Stimulated activated CD8-positive, alpha-beta memory T cell treated with anti-CD3 and anti-CD28 coated beads, Interleukin-15, amount 100 ng/mL, for 1 hour (primary cell): ENCODE measurements at places on chromosomes 1 and 21.
A peak's percentile ranks its signal among the peaks of the same experiment; 100 is the strongest.

GRCh38 chr1:233586301-233586700 is 27.6 kb upstream of the KCNK1 start:
- no peak for DNase-seq

DNA sequence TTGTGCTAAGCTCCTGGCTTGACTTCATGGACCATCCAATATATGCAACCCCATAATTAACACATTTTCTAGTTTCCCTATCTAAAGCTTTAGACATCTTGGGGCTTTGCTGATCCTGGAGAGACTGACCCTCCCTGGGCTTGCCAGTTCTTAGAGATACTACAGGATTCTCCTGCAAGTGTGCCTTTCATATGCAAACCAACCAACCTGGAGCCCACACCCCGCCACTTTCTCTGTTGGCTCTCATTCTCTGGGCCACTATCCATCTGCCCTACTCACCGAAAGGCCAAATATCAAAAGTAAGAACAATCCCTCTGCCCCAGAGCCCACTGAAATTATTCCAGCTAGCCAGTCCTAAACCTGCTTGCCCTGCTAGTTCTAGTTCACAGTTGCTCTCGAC is 2.2 kb upstream of the GBP6 start:
- DNase-seq, result no peak

DNA sequence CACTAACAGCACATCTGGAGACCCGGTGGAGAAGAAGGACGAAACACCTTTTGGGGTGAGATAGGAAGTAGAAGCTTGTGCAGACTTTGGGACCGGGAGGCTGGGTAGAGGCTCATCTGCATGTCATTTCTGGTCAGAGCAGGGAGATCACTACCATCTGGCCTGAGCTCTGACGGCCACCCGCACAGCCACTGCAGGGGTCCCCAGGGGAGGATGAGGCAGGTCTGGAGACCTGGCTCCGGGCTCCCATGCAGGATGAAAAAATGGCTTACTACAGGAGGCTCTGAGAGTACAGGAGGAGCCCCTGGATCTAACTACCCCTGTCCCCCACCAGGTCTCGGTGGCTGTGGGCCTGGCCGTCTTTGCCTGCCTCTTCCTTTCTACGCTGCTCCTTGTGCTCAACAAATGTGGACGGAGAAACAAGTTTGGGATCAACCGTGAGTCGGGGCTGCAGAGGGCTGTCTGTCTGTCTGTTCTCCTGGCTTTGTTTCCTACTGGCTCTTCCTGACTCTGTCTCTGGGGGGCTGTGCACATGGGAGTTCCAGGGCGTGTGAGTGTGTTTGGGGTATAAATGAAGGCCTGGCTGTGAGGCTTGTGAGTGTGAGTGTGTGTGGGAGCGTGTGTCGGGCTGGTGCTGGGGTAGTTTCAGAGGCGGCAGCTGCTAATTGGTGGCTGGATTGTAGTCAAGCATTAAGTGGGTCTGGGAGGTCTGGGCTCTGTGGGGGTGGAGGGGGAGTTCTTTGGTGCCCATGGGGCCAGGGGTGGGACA is 14.1 kb downstream of the NTRK1 start:
- no peak for DNase-seq

DNA sequence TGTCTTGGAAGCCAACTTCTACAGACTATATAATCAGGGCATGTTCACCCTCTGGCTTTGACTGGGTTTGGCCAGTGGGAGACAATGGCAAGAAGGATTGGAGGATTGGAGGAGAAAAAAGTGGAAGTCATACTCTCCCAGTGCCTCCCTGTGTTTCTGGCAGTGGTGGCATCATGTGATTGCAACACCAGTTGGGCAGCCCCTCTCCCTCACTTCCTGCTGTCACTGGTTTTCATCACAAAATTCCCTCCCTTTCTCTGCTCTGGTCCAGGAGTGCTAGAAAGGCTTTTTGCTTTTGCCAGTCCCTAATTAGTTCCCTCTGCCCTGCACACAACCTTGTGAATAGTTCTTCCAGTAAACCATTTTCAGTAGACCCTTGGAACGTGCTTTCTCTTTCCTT is 3.7 kb upstream of the QSOX1 start:
- no peak for DNase-seq

DNA sequence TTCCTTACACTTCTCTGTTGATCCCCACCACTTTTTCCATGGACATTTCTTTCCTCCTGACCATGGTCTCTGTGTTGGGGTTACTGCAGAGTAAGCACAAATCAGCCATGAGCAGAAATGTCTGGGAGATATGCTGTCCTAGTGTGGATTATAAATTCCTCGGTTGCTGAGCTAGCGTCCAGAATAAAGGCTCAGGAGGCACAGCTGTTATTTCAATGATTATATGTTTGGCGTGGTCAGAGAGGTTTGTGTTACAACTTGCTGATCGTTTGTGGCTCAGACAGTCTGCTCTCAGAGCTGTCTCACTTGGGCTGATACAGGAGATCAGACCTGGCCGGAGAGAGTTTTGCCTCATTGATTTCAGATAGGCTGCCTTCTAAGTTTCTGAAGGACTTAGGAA is 37.5 kb upstream of the LAMC2 start:
- DNase-seq, result no peak

DNA sequence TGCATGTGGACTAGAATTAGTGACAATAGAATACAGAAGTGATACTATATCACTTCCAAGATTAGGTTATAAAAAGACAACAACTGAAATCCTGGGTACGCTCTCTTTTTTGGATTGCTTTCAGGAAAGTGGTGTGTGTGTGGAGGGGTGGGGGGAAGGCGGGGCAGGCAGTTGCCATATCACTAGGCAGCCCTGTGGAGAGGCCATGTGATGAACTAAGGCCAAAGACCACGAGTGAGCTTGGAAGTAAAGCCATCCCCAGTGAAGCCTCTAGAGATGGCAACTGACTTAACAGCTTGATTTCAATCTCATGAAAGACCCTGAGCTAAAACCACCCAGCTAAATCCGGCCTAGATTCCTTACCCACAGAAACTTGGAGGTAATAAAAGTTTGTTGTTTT is 6.2 kb upstream of the ASPM start:
- no peak for DNase-seq

- DNase-seq, result peak; percentile 65
Measured at GRCh38 chr21:44892536-44893277, 19.2 kb upstream of the PTTG1IP start.

DNA sequence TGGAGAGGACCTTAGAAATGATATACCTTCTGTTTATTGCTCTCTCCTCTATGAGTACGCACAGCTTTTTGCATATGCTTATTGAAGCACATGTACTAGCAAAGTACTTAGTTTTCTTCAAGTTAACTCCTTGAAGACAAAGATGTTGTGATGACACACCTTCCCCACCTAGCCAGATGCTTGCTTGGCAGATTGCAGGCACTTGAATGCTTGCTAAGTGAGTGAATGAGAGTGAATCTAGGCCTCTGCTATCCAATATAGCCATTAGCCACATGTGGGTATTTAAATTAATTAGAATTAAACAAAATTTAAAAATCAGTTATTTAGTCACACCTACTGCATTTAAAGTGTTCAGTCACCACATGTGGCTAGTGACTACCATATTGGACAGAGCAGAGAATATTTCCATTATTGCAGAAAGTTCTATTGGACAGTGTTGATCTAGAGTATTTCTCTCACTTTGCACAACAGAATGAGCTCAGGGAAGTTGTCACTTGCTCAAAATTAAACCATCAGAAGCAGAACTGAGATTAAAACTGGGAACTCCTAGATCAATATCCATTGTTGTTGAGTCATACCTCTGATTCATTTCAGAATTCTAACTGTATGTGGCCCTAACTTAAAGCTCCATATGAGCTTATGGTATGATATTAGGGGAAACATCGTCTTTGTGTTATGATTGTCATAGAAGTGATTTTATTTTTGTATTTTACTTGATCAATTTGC is 8.6 kb upstream of the EEIG2 start:
- no peak for DNase-seq

DNA sequence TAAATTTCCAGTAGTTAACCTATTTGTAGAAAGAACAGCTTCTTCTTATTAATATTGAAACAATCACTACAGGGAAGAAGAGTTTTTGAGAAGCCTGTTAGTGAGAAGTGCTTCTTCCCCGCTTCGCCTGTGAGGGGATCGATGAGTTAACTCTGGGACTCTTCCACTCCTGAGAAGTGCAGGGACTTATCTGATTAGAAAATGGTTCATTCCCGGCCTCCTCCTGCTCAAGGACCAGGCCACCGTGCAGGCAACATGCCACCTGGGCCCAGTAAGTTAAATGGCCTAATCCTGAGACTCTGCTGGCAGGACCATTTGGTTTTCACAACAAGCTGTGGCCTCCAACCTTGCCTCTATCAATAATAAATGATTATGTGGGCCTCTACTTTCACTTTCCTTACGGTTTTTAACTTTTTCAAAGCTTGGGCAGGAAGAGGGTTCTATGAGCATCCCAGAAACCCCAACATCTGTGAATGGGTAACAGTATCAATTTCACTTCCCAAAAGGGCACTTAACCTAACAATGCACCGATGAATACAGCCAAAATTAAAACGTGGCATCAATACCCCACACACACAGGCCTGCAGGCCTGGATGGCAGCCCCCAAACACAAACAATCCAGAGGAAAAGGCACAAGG is 33.1 kb downstream of the SIPA1L2 start:
- no peak for DNase-seq

DNA sequence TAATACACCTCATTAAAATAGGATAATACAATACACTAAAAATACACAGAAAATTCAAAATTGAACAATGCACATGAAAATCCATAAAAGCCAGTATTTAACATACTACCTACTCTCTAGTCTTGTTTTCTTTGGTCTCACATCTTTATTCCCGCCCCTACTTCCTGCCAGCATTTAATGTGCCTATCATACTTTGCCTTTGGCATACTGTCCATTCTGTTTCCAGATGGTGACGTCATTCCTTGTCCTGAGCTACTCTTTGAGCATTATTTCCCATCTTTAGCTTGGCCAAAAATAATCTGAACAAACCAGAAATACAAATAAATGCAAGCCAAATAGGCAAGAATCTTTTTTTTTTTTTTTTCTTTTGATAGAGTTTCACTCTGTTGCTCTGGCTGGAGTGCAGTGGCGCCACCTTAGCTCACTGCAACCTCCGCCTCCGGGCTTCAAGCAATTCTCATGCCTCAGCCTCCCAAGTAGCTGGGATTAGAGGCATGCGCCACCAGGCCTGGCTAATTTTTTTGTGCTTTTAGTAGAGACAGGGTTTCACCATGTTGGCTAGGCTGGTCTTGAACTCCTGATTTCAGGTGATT is 4.4 kb downstream of the HFM1 start:
- no peak for DNase-seq

DNA sequence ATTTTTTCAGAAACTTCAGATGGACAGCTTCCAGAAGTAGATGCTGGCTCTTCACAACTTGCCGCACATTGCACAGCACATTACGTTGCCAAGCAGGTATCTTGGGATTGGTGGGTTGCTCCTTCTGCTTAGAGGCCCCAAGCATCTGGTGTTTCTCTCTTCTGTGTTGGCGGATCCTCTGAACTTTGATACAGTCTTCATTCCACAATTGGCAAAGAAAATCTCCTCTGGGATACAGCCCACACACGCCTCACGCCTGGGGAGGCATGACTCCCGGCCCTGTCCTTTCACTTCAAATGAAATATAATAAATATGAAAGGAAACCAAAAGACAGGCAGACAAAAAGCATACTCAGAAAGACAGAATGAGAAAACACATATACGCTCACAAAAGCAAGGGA is 72.3 kb upstream of the PPP2R5A start:
- no peak for DNase-seq

DNA sequence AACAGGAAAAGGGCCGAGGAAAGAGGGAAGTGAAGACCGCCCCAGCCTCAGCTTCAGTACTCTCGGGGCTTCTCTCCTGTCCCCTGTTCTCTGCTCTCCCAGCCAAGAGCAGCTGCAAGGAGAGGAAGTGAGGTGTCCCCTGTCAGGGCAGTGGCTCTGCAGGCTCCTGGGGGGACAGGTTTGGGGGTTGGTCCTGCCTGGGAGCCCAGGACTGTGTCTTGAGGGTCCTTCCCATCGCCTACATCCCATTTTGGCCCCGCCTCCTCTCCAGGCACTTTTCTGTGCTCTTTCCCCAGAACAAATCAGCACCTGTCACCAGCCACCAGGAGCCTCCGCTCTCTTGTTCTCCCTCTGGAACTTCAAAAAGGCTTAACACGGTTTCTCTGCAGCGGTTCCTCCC is 82.6 kb downstream of the VWA5B1 start:
- DNase-seq, result no peak

GRCh38 chr1:119646521-119647227 is 1.4 kb downstream of the ZNF697 start:
- DNase-seq, result no peak

GRCh38 chr1:230971771-230972170 is 6.9 kb downstream of the TTC13 start:
- no peak for DNase-seq

DNA sequence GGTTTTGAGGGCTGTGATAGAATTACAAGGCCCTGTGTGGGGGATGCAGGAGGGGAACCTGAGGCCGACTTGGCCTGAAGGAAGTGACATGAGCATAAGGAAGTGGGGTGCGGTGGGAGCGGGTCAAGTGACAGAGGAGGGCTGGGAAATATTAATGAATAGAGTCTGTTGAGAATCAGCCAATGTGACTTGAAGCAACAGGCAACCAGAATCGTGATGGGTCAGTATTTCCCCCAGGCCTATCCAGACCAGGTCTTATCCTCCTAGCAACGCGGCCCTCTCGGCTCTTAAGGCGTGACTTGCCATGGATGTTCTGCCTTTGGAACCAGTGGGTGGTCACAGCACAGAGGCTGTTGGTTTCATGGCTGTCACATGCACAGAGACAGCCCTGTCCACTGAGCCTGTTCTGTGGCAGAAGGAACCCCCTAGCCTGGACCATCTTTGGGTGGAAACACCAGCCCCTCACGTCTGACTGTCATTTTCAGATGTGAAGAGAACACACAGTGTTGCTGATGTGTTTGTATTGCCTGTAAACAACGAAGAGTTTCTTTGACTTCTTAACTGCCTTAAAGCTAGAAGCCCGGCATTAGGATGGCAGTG is 468.8 kb downstream of the CAMTA1 start:
- no peak for DNase-seq

GRCh38 chr1:245434280-245434679 is 279.5 kb downstream of the KIF26B start:
- no peak for DNase-seq

DNA sequence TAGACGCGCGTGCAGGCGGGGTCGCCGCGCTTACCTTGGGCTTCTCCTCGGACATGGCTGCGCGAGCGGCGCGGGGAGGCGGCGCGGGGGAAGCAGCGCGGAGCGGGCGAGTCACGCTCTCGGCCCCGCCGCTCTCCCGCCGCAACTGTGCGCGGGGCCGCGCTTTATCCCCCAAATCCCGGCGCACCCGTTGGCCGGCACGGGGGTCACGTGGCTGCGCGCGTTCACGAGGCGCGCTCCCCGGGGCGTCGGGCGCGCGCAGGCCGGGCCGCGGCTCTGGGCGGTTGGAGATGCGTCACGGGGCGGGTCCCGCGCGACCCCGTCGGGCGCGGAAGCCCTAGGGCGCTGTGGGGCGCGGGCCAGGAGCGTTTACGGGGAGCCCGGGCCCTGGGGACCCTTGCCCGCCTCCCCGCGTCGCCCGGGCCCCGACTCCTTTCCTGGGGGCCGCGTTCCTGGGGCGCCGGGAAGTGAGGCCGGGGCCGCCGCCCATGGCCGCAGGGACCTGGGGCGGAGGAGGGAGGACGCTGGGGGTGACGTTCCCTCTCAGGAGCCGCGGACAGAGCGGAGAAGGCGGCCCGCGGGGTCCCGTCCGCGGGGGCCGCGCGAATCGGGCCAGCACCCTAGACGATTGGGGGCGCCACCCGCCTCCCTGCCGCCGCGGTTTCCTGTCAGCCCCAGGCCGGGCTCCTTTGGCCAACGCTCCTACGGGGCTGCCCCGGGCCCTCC is at the start of gene SUMO3:
TSS of gene SUMO3 (minus strand) at position 149 of the 726 bp plus-strand sequence. CDS start at position 55, 94 bp downstream.
- peak; percentile 58 for DNase-seq
